ENCODE measurements at places on chromosomes 6 and 20.

DNA sequence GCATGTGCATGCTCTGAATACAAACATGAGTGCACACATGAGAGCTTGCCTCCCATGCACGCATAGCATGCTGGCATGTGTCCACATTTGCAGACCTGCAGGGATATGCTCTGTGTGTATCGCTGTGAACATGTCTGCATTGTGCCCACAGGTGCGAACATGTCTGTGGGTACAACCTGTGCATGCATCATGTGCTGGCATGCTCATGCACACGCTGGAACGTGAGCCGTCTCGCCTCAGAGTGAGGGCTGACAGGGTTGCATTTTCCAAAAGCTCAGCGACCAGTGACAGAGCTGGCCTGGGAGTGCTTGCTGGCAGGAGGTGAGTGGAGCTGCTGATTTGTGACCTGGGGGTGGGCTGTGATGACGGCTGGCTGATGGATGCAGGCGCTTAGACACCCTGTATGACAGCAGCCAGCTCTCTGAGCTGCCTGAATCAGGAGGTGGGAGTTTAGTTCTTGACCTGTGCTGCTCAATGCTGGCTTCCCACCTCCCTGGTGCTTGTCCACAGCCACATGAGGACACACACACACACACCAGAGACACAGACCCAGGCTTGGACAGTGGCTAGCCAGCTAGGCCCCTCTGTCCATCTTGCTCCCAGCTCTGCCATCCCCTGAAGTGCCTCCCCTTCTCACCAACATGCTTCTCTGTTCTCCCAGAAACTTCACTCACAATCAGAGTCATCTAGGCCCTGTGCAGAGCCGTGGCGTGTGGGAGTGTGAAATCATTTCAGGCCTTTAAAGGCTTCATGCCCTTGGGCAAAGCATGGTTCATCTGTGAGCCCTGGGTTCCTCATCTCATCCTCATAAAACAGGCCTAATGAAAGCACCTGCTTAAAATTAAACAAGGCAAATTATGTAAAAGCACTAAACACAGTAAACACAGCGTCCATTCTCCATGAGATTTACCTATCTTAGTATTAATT is 51.4 kb downstream of the CD40 start:
- DNase-seq, result no peak

DNA sequence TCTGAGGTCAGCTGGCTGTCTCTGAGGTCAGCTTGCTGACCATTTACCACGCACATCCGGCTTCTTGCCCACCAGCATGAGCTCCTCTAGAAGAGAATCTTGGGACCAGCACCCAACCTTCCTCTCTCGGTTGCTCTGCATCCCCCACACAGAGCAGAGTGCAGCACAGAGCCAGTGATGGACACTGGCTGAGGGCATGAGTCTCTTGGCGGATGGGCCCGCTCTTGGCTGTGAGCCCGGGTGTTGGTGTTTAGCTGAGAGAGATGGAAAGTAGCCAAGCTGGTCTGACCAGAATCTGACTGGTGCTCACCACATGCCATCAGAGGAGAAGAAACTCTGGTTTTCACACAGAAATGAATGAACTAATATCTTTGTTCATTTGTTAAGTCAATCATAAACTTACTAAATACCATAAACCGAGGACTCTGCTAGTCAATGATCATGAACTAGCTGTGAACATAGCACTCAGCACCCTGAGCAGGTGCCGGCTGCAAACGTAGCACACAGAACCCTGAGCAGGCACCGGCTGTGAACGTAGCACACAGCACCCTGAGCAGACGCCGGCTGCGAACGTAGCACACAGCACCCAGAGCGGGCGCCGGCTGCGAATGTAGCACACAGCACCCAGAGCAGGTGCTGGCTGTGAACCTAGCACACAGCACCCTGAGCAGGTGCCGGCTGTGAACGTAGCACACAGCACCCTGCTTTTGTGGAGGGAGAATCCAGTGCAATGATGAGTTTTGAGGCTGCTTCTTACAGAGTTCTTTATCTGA is 10.4 kb upstream of the THBS2 start:
- DNase-seq, result no peak

GRCh38 chr20:1761598-1761997 is 104.0 kb upstream of the SIRPG start:
- DNase-seq, result no peak

DNA sequence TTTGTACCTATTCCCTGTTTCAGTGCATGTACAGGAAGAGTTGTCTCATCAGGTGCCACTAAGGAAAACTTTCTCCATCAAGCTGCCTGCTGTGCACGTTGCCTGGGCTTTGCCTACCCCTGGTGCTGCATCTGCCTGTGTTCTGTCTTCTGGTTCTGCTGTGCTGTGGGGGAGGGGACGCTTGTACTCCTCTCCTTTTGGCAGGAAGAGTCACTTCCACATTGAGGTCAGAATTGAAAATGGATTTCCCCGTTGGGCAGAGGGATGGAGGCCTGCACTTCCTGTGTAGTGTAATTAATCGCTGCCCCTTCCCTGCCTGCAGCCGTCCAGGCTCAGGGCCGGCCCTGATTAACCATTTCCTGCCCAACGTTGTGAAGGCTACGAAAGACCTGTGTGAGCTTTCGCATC is 153.3 kb downstream of the SCML4 start:
- no peak for DNase-seq

DNA sequence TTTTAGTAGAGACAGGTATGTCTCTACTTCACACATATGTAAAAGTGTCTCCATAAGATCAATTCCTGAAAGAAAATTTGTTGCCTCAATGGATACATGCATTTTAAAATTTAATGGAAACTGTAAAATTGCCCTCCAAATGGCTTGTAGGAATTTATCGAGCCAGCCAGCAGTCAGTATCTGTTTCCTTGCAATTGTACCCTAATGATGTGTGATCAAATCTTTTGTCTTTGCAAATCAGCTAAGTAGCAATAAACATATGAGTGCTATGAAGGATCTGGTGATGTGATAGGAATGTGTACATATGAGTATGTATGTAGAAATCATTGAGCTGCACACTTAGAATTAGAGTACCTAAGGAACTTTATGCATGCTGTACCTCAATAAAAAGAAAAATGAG is 253.0 kb downstream of the MAFB start:
- no peak for DNase-seq

- no peak for DNase-seq
Observed at GRCh38 chr20:63703976-63704748, 3.6 kb downstream of the ARFRP1 start.

GRCh38 chr6:36053878-36054277 is 26.3 kb downstream of the MAPK14 start:
- DNase-seq, result no peak

GRCh38 chr6:135853227-135853626 is 1.7 kb downstream of the PDE7B start:
- DNase-seq, result no peak

DNA sequence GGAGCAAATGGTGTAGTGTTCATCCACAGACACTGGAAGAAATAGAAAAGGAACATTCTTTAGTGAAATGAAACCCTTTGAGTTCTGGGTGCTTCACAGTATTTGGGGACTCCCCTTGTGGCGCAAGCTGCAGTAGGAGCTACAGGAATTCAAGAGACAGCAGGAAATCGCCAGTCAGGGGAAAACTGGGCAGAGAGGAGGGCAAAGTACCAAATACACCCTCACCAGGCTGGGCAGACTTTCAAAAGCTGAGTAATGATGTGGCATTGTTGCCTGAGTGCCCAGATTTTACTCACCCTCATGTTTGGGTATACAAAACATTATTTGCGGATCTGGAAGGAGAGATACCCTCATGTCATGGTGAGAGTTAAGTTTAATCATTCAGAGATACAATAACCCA is 97.9 kb downstream of the SOD2 start:
- no peak for DNase-seq

- DNase-seq, result no peak
Observed at GRCh38 chr6:45617441-45617840, 239.7 kb upstream of the SUPT3H start.

DNA sequence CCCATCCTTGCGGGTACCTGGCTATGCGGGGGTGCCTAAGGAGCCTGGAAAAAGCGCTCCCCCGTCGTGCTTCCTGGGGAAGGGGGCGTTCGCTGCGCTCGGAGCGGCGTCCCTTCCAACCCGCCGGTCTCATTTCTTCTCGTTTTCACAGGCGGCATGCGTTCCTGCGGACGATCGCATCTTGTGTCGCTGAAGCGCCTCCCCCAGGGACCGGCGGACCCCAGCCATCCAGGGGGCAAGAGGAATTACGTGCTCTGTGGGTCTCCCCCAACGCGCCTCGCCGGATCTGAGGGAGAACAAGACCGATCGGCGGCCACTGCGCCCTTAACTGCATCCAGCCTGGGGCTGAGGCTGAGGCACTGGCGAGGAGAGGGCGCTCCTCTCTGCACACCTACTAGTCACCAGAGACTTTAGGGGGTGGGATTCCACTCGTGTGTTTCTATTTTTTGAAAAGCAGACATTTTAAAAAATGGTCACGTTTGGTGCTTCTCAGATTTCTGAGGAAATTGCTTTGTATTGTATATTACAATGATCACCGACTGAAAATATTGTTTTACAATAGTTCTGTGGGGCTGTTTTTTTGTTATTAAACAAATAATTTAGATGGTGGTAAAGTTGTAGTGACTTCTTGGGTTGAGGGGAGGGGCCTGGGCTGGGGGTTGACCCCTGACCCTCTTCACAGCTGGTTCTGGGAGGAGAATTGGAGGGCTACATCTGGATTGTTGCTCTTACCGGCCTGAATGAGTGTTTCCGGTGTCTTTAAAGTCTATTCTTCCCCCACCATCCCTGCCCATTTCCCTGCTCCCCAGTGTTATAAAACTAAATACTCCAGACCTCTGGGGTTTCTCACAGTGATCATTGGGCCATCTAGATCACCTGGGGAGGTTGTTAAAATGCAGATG is 1.1 kb downstream of the ID1 start:
- no peak for DNase-seq

DNA sequence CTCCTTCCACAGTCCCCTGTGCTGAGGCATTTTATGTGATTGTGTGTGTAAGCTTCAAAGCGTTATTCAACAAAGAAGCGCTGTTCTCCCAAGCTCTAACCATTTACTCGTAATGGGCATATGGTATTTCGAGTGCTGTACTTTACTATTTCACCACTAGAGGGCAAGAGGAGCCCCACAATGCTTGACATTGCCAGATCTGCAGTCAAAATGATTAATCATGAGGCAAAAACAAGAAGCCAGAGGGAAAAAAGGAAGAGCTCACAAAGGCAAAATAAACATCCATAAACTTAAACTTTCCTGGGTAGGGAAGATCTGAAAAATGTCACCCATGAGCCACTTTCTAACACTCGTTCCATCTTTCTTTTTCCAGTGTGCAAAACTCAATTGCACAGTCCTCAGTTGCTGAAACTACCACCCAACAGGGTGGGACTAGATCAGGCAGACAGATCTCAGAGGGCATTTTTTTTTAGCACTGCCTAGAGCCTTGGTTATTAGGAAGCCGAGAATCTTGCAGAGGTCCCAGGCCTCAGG is 215.0 kb upstream of the PLCB4 start:
- no peak for DNase-seq

- no peak for DNase-seq
Observed at GRCh38 chr6:146670161-146670560, 71.4 kb downstream of the ADGB start.

- DNase-seq, result no peak
Observed at GRCh38 chr6:109242029-109242428, 140.2 kb downstream of the CD164 start.

DNA sequence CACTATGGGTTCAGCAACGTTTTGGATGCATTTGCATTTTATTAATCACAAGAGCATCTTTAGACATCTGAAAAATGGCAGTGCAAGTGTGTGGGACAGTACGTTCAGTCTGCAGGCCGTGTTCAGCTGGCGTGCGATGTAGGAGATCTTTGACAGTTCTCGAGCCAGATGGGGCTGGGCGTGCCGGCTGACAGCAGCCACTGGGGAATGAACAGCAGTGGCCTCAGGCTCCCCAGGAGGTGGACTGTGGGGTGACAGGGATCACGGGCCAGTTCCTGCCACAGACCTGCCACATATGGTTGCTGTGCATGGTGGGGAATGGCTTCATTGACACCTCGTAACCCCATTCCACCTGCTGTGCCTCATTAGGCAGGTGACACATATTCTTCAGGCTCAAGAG is 16.4 kb upstream of the MLN start:
- DNase-seq, result no peak

DNA sequence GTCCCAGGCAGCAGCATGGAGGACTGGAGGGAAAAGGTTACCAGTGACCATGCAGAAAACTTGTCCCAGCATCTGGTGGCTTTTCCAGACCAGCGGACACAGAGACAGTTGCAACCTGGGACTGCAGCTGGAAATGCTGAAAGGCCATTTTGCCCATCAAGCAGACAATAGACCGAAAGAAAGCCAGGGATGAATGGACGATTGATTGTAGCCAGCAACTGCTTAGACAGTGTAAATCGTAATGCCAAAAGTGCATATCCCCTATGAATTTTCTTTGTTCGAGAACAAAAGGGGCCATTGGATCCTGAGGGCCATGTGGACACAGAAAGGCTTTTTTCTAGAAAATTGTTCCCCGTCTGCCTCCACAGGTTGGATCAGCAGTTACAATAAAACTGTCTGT is 115.7 kb downstream of the MBOAT1 start:
- no peak for DNase-seq

- no peak for DNase-seq
Observed at GRCh38 chr20:61760731-61761130, 304.9 kb downstream of the TAF4 start.

DNA sequence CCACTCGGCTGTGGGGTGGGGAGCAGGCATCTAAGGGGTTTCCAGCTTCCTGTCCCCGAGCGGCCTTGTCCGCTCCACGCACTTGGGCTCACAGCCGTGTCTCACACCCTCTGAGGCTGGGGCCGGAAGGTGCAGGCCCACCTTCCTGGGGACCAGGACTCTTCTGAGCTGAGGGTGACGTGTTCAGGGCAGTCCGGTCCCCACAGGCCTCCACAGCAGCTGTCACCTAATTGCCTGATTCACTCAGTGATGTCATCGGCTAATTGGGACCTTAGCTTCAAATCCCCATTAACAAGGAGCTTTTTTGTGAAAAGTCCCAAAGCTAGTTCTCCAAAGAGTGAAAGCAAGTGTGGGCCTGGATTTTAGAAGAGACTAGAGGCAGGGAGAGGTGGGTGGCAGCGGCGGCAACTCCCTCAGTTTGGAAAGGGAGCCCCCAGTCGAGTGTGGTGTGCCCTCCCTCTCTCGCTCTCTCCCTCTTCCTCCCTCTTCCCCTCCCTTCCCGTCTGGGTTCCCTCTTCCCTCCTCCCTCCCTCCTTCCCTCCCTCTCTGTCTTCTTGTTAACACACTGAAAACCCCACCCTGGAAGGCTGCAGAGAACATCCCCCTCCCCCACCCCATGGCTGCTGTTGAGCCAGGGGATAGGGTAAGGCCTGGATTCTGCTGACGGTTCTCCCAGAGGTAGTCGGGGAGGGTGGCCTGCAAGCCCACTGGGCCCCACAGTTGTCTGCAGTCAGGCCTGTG is 39.0 kb downstream of the MYT1 start:
- no peak for DNase-seq

Measured in stimulated activated CD4-positive, alpha-beta T cell treated with anti-CD3 and anti-CD28 coated beads, Interleukin-4, amount 100 ng/mL, for 4 hours (primary cell).